ENCODE measurements at places on chromosomes 1 and 21.

DNA sequence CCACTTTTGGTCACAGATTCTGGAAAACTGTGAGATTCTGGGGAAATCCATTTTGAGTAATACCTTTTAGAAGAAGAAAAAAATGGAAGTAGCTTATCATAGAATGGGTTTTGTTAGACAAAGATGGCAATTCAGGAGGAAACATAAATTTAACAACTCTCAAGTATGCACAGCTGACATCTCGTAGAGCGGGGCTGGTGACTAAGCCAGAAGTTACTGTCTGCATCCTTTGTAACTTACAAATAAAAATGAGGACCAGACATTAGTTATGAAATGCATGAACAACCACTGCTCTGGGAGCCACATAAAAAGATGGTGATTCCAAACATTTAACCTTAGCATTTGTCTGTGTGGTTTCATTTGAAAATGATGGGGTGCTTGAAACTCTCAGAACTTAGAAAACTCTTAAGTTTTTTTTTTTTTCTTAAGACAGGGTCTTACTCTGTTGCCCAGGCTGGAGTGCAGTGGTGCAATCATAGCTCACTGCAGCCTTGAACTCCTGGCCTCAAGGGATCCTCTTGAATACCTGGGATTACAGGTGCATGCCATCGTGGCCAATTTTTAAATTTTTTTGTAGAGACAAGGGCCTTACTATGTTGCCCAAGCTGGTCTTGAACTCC, 49.2 kb upstream of the ATP5PO start:
- no peak for DNase-seq

DNA sequence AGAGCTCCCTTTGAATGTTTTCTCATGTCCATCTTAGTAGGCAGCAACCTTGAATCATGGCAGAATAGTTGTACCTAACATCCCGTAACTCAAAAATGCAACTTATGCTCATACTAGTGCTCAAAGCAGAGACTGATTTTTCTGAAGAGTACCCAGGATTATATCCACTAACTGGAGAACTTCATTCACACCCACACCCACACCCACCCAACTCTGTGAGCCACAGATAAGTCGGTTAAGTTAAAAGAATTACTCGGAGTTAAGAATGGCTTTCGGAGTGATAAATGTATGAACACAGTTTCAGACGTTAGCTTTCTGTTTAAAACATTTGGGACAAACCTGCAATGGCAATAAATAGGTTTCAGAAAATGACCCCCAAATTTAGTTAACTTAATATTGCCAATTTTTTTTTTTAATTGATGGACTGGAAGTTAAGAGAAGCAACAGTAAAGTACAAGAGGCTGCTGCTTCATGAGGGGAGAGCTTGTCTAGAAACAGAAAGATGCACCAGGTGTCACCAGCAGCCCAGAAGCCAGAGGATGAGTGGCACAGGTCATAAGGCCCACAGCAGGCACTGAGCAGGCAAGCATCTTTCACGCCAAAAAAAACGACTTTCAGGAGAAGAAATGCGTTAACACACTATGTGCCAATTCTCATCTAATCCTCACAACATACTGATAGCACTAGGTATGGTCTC, 48.4 kb upstream of the C1orf198 start:
- DNase-seq, result no peak

DNA sequence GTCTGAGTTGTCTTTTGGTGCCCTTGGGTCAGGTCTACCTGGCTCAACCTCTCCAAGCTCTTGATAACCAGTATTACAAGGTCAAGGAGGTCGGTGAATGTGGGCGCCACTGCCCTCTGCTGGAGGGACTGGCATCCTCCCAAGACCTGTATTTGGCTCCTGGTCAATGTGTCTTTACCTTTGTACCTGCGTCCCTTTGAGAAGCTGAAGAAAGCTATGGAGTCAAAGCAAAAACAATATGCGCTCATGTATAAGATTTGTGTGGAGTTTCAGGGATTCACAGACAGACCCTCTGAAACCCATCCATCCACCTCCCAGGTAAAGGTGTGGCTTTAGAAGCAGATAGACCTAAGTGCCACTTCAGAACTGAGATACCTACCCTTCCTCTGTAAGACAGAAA, 61.8 kb upstream of the NBL1 start:
- peak; percentile 88 for DNase-seq

- DNase-seq, result no peak
Measured at GRCh38 chr1:32063261-32063681, 9.5 kb upstream of the TMEM39B start.

DNA sequence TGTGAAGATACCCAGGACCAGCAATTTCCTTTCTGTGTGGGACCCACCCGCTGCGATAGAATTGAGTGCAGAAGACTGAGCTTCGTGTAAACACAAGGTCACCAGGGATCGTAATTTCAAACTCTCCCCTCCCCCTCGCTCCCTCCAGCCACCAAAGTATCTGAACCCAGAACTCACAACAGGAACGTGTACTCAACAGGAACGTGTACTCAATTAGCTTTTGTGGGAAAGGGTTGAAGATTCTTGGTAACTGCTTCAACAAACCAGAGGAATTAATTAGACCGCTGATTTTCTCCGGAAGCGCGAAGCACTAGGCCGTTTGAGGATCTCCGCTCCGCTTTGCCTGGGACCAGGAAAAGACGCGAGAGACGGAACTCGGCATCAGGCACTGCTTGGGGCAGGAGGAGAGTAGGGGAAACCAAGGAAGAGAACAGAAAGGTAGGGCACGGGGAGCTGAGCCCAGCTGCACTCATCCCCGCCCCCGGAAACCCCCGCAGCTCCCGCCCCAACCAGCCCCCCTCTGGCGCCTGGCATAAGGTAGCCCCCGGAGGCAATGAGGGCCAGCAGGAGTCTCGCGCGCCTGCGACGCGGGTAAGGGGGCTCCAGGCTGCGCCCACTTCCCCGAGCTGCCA, 453 bp downstream of the DRAM2 start:
- peak; percentile 56 for DNase-seq

Data from activated CD4-positive, alpha-beta memory T cell treated with anti-CD3 and anti-CD28 coated beads for 36 hours (primary cell).